ENCODE measurements at places on chromosomes 13 and 19.

GRCh38 chr13:99357131-99357596 is 50.0 kb upstream of the GPR183 start:
- DNase-seq, result no peak

DNA sequence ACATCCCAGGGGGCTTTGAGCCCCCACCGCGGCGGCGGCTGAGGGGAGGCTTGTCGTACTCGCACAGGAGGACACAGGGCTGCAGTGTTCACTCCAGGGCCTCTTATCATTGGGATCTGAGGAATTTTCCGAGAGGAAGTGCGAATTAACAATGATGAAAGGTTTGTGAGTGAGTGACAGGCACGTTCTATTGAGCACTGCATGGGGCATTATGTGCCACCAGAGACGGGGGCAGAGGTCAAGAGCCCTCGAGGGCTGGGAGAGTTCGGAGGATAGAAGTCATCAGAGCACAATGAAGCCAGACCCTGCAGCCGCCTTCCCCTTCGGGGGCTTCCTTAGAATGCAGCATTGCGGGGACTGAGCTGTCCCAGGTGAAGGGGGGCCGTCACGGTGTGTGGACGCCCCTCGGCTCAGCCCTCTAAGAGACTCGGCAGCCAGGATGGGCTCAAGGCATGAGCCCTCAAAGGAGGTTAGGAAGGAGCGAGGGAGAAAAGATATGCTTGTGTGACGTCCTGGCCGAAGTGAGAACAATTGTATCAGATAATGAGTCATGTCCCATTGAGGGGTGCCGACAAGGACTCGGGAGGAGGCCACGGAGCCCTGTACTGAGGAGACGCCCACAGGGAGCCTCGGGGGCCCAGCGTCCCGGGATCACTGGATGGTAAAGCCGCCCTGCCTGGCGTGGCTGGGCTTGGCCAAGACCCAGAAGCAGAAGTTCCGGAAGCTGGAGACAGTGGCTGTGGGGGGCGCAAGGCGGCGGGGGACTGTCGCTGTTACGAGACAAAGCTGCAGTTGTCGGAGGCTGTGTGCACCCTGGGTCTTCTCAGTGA is 53.9 kb downstream of the MCF2L start:
- no peak for DNase-seq

DNA sequence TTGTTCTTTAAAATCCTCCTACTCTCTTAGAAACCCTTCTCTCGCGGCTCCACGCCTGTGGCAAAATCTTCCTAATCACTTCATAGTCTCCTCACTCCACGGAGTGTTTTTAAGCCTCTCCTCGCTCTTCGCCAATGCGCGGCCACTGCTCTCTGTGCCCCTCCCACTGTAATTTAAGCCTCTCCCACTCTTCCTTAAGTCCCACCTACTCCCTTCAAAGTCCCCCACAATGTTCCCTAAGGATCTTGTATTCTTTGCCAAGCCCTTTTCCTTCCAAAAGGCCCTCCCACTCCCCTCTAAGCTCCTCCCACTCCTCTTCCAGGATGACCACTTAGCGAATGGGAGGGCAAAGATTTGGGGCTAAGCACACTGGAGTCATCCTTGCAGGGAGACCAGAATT is 1.3 kb downstream of the FIZ1 start:
- no peak for DNase-seq

DNA sequence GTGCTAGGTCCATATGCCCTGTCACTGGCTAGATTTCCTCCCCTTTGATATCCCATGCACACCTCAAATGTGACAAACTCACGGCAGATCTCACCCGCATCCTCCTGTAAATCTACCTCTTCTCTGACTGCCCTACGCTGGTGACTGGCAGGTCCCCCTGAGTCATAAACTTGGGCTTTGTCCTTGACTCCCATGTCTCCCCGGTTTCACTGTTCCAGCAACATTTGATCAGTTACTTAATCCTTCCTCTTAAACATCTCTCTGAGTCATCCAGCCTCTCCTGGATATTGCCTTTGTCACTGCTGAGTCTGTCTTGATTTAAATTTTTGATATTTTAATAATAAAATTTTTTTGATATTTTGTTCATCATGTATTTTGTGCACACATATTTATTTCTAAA is 26.5 kb downstream of the FAM216B start:
- DNase-seq, result no peak

GRCh38 chr19:13398780-13399726 is 107.2 kb downstream of the CACNA1A start:
- no peak for DNase-seq

GRCh38 chr13:49939321-49939720 is 3.2 kb upstream of the SPRYD7 start:
- DNase-seq, result no peak

DNA sequence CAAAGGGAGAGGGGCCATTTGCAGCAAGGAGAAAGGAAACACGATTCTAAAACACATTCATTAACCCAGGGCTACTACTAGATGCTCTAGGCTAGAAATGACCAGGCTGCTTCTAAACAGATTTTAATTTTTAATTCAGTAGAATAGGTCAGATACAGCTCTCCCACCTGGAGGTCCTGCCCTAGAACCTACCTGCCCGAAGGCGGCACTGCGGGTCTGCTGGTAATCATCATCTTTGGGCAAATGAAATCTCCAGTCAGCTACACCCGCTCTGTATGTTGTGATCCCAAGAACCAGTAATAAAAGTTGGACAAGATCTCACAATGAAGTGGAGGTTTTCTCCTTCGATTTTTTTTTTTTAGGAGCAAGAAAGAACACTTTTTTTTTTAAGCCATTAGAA is 345.3 kb downstream of the ENOX1 start:
- DNase-seq, result no peak

GRCh38 chr13:112453874-112454647 is 77.9 kb downstream of the SPACA7 start:
- DNase-seq, result no peak

DNA sequence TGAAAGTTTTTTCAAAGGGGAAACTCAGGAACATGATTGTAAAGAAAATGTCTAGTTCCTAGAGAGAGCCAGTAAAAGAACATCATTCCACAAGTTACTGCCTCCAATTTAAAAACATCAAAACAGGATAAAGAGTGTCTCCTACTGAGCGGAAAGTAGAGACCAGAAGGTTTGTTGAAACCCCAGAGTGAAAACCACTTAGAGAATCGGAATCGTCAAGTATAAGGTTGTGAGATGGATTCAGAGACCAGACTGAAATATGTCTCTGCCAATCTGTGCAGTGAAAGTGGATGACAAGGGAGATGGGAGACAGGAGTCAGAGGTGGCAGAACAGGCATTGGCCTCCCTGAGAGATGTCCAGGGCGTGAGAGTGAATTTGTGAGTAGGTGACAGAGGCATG is 133.4 kb downstream of the GPC6 start:
- DNase-seq, result no peak

GRCh38 chr19:38384209-38385027 is 3.4 kb downstream of the GGN start:
- no peak for DNase-seq

- DNase-seq, result no peak
These were observed 6.6 kb upstream of the NUMBL start for GRCh38 chr19:40697007-40697406.
